ENCODE measurements at places on chromosomes 6 and 20.

- DNase-seq = no peak
These were observed 156.4 kb upstream of the AKIRIN2 start for GRCh38 chr6:87858440-87858839.

- DNase-seq = no peak
These were observed 296.1 kb upstream of the FLRT3 start for GRCh38 chr20:14633507-14633906.

GRCh38 chr6:3506200-3506599 lies 49.4 kb upstream of the SLC22A23 start:
- DNase-seq = no peak

DNA sequence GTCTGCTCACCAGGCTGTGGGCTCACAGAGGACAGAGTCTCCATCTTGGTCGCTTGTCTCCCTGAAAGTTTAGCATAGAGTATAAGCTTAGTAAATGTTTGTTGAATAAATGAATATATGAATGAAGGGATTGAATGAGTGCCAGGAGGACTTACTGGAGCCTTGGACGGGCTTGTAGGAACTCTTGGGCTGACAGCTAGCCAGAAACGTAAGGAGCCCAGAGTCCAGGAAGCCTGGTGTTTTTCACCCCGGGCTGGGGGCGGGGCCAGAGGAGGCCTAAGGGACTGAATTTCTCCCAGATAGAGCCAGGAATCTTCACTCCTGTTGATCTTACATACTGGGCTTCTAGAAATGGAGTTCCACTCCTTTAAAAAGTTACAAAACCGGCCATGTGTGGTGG lies 68.5 kb upstream of the SRSF6 start:
- no peak for DNase-seq

DNA sequence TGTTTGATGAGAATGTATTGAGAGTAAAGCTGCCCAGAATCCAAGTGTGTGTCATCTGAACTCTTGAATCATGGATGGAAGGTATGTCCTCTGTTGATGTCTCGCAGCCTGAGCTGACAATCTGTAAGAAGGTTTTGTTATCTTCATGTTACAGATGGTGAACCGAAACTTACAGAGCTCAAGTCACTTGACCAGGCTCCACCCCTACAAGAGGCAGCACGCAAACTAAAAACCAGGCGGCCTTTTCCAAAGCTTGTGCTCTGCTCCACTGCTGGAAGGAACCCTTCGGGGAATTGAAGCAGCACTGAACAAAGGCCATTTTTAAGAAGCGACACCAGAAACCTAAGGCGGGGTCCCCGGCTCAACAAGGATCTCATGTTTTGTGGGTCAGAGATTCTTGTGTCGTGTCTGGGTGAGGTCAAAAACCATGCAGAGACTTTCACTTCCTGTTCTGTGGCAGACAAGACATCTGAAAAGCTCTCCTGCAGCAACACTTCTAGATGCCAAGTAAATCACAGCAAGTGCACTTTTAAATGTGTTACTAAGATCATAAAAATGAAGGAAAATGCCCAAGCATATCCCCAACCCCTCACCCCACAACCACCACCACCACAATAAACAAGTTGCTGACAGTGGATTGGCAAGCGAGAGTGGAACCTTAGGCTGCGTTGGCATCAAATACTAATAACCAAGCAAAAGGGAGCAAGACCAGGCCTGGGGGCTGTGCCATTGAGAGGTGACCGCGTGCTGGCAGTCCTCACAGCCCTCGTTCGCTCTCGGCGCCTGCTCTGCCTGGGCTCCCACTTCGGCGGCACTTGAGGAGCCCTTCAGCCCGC lies 27.3 kb downstream of the NQO2 start:
- DNase-seq = peak; percentile 64

- DNase-seq = no peak
These were observed 34.1 kb downstream of the SLC2A4RG start for GRCh38 chr20:63773571-63774241.

GRCh38 chr6:36668591-36668990 lies 9.9 kb upstream of the CDKN1A start:
- no peak for DNase-seq

GRCh38 chr20:21517566-21518277 lies 3.9 kb upstream of the NKX2-2 start:
- no peak for DNase-seq

DNA sequence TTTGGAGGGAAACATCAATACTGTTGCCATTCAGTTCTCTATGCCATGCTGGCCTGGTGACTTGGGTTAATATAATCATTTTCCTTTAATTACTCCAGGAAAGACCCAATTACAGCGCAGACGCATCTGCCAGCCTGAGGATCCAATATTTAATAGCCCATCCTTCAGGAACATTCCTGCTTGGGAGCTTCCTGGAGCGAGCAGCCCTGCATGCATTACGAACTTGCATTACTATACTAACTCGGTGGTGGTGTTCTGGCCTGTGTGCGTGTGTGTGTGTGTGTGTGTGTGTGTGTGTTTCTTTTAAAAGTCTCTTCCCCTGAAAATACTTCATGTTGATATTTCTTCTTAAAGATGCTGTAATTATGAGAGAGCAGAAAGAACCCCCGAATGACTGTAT lies 26.5 kb downstream of the PMEPA1 start:
- no peak for DNase-seq

DNA sequence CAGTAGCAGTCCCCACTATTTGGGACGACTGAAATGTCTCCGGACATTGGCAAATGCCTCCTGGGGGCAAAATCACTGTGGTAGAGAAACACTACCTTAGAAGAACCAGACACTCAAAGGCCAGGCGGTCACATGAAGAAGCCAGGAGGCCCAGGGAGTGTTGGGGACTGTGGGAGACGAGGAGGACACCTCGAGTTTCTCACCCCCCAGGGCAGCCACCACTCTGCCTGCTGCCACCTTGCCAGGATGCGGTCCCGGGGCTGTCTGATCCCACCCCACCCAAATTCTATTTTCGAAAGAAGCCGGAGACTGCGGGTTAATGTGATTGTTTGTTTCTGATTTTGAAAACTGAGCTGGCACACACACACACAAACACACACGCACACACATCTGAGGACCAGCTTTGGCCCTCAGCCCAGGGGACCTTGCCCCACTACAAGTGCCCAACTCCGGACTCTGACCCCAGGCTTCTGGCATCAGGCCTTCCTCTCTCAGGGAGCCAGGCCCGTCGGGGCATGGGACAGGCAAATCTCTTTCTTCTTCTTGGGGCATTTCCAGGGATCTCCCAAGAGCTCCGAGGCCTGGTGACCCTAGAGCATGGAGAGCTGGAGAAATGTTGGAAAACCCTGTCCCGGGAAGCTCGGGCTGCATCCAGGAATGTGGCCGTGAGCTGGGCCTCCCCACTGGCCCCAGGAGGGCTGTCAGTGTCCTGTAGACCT lies 187.5 kb upstream of the PMEPA1 start:
- no peak for DNase-seq

- DNase-seq = no peak
These were observed 809.5 kb upstream of the FLRT3 start for GRCh38 chr20:15146948-15147347.

GRCh38 chr6:44494011-44494501 lies 106.5 kb downstream of the CDC5L start:
- no peak for DNase-seq

DNA sequence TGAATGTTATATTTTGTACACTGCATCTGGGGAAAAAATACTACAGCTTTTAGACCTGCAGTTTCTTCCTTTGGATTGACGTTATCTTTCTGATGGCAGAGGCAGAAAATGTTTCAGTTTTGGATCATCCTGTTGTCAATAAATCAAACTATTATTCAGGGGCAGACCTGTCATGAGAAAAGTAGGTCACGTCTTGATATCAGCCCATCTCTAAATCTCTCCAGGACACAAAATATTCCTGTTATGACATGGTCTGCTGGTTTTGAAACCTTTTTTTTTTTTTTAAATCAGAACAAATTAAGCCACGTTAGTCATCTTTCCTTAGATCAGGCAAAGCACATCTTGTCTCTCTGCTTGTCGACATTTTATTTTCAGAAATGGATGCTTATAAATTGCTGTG lies 24.0 kb downstream of the IL20RA start:
- no peak for DNase-seq

DNA sequence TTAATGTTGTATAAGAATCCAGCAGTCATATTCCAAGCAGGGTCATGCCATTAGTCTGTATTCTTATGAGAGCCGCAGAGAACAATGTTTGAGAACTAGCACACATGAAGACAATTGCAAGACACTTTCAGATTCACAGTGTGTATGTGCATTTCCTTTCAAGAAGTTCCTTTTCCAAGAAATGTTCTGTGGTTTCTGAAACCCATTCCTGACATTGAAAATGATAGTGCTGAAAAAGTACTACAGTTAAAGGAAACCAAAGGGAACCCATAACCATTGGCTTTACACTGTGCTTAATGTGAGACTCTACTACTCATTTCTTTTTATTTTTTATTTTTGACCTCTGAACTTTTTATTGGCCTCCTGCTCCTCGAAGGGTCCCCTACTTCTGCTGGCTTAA lies 4.2 kb upstream of the CALHM6 start:
- DNase-seq = no peak

- no peak for DNase-seq
These were observed 26.9 kb upstream of the EYA4 start for GRCh38 chr6:133214267-133214666.

GRCh38 chr6:7000825-7001777 lies 106.7 kb upstream of the RREB1 start:
- DNase-seq = no peak

GRCh38 chr20:12019715-12020114 lies 102.0 kb downstream of the BTBD3 start:
- DNase-seq = no peak

DNA sequence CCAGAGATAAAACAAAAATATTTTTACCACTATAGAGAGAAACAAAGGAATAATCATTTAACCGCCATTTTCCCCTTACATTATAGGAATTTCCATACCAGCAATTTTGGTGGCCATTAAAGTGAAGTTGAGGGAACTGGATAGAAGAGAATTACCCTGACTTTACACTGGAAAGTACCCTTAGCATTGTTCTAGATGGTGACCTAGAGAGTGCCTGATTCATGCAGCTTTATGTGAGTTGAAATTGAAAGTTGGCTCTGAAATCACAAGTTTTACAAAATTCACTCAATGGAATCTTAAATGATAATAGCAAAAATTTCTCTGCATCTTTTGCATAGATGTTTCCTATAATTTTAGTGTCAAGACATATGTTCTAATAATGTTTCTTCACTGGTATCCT lies 55.7 kb upstream of the PREP start:
- DNase-seq = no peak

DNA sequence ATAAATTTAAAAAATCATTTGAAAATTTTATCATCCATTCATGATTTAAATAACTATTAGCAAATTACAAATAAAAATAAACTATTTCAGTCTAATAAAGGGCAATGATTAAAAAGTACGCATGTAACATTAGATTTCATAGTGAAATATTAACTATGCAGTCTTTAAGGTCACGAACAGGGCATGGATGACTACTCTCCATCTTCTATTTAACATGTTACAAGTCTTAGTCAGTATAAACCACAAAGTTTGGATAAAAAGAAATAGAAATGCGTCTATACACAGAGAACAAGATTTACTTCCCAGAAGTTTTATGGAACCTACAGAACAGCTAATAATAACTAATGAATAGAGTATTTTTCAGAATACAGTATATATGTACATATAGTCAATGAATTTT lies 1016.0 kb downstream of the EYS start:
- DNase-seq = no peak

GRCh38 chr6:64861039-64861651 lies 845.9 kb downstream of the EYS start:
- no peak for DNase-seq

DNA sequence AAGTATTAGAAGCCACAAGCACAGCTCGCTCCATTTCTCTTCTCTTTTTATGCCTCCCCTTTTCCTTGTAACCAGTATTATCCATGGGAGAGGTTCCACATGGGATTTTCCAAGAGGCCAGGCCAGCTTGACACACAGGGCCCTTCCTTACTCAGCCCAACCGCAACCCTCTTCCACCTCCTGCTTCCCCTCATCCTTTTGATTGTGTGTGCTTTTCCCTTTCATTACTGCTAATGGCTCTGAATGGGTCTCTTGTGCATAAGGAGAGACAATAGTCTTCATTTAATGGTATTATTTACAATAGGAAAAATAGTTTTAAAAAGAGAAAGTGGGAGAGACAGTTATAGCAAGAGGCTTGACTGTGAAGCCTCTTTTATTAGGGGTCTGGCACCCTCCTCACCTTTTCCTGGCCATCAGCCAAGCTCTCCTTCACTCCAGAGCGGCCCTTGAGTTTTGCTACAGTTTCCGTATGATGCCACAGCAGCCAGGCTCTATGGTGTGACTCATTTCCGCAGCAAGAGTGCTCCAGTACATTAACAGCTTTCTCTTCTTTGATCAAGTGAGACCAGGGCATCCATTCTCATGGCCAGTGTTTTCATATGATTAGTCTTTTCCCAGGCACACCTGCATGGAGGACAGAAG lies 579.5 kb downstream of the TFAP2B start:
- no peak for DNase-seq

DNA sequence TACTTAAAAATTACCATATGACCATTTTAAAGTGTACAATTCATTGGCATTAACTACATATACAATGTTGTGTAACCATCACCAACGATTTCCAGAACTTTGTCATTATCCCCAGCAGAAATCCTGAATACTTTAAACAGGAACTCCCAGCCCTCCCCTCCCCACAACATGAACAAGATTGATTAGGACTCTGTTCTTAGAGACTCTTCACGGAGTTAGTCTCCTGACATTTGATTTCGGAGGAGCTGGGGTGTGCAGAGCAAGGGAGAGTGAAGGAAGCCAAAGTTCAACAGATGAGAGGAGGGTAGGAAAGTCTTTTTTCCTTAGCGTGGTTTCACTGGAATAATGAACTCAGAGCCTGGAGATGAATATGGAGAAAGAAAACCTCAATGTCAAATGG lies 17.2 kb upstream of the QKI start:
- no peak for DNase-seq

DNA sequence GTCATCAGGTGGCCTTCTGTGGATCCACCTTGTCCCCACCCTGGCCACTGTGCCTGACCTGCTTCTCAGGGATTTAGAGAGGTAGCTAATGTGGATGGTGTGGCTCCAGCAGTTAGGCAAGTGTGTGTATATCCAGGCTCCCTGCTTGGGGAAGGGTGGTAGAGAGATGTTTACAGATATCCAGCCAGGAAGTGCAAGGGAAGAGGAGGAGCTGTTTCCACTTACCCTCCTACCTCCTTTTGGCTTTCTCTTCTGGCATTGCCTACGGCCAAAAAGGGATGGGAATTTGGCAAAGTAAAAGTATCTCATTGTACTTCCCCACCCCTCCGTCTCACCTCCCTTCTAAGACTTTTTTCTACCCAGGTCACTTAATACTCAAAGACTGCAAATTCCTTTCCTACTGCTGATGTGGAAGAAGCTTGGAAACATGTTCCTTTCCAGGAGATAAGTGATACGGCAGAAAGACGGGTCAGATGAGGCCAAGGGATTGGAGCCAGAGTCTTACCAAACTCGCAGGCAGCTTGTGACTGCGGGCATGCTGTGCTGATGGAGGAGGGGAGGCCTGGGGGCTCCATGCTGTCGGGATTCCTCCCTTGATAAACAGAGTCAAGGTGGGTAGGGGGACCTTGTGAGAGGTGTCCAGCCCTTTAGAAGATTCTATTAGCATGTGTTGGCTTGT lies 253.4 kb downstream of the PRL start:
- no peak for DNase-seq

All from memory B cell (primary cell).